Activated CD8-positive, alpha-beta T cell treated with anti-CD3 and anti-CD28 coated beads for 36 hours (primary cell): ENCODE measurements at places on chromosomes 7 and 10. TPM values are rescaled to one million over a fixed set of nuclear protein-coding genes. Genes with fewer than 3 reads are reported as not detected.
A peak's percentile ranks its signal among the peaks of the same experiment; 100 is the strongest.

DOCK4 gene
- 0.31 TPM for total RNA-seq

CALCR gene
- not detected for total RNA-seq

ZNF117 gene
- 5.8 TPM for total RNA-seq

CCDC126 gene
- total RNA-seq, result 6.5 TPM

CPEB3 gene
- 2.2 TPM for total RNA-seq

IRF5 gene
- total RNA-seq, result 7.7 TPM

PSMG3 gene
- total RNA-seq, result 41.5 TPM

DNA sequence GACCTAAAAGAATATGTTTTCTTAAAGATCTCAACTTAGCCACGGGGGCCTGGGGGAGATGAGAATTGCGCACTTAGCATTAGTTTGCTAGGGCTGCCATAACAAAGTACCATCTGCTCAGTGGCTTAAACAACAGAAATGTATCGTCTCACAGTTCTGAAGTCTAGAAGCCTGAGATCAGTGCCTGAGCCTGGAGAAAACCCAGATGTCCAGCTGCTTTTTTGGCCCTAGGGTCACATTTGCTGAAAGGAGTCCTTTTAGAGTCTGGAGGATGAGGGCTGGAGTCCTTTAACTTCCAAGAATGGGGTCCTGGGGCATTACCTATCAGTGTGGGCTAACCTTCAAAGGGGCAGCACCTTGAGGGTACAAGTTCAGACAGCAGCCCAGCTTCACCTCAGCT lies 48.2 kb downstream of the SMURF1 start:
- no peak overlapping the region for H3K27ac ChIP-seq
- H3K4me3 ChIP-seq, result no peak overlapping the region
- H3K4me1 ChIP-seq, result peaks cover 26% of the 10 kb centered on the region

- H3K27ac ChIP-seq, result no peak overlapping the region
- H3K4me1 ChIP-seq, result no peaks in the 10 kb centered on the region
- peaks cover 6% of the 10 kb centered on the region for H3K36me3 ChIP-seq
- H3K4me3 ChIP-seq, result no peak overlapping the region
Observed at GRCh38 chr7:107315716-107316220, 147.0 kb downstream of the HBP1 start.

DNA sequence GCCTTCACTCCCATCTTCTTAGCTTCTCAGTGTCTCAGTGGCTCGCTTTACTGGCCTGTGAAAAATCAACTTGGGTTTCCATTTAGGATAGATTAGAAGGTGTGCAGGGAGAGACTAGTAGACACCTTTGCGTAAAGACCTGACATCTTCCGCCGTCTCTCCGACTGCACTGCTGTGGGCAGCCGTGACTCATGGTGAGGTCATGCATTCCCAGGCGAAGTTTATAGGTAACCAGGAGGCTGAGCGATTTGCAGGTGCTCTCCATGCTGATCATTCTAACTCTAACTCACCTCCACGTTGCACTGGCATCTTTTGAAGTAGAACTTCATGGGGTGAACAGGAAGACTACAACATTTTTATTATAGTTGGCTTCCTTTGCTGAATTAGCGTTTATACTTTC lies 68.0 kb upstream of the ZNF438 start:
- no peak overlapping the region for H3K27ac ChIP-seq
- DNase-seq, result peak; percentile 33
- no peak overlapping the region for H3K4me3 ChIP-seq
- H3K36me3 ChIP-seq, result no peaks in the 10 kb centered on the region
- peaks cover 37% of the 10 kb centered on the region for H3K4me1 ChIP-seq
- peaks cover 2% of the 10 kb centered on the region for H3K27me3 ChIP-seq

DNA sequence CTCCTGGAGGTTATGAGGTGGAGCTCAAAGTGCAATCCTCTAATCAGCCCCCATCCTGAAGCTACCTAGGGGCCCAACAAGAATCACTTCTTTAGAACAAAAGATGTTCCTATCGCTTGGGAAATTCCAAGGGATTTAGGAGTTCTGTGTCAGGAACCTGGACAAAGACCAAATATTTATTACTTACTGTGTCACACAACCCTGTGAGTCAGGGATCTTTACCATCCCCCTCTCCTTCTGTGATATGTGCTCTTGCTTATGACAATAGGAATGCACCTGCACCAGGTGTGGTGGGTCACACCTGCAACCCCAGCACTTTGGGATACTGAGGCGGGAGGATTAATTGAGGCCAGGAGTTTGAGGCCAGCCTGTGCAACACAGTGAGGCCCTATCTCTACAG lies 485.8 kb downstream of the PLXDC2 start:
- no peak for DNase-seq
- no peaks in the 10 kb centered on the region for H3K27me3 ChIP-seq
- H3K36me3 ChIP-seq, result no peaks in the 10 kb centered on the region
- no peaks in the 10 kb centered on the region for H3K4me1 ChIP-seq
- H3K4me3 ChIP-seq, result no peak overlapping the region

GRCh38 chr10:6423413-6424170 lies 156.5 kb downstream of the PRKCQ start:
- H3K27ac ChIP-seq, result peak overlapping the region; percentile 77
- DNase-seq, result peak; percentile 42
- H3K4me1 ChIP-seq, result peaks cover 33% of the 10 kb centered on the region
- H3K36me3 ChIP-seq, result peaks cover 35% of the 10 kb centered on the region

GRCh38 chr10:61815496-61815895 lies 86.0 kb upstream of the ARID5B start:
- no peak overlapping the region for H3K4me3 ChIP-seq
- no peak overlapping the region for H3K27ac ChIP-seq
- peaks cover 3% of the 10 kb centered on the region for H3K27me3 ChIP-seq
- DNase-seq, result no peak
- H3K36me3 ChIP-seq, result no peaks in the 10 kb centered on the region

- H3K27me3 ChIP-seq, result peaks cover 12% of the 10 kb centered on the region
- H3K27ac ChIP-seq, result peak overlapping the region; percentile 96
- peaks cover 8% of the 10 kb centered on the region for H3K36me3 ChIP-seq
- peaks cover 48% of the 10 kb centered on the region for H3K4me1 ChIP-seq
Observed at GRCh38 chr10:110211465-110211843, 4.0 kb downstream of the MXI1 start.

GRCh38 chr10:86971232-86971991 lies 3.1 kb downstream of the ADIRF start:
- H3K4me1 ChIP-seq, result peaks cover 17% of the 10 kb centered on the region
- H3K4me3 ChIP-seq, result peak overlapping the region; percentile 67
- peak overlapping the region; percentile 68 for H3K27ac ChIP-seq
- peaks cover 2% of the 10 kb centered on the region for H3K27me3 ChIP-seq
- no peaks in the 10 kb centered on the region for H3K36me3 ChIP-seq

- H3K27me3 ChIP-seq, result no peaks in the 10 kb centered on the region
- H3K36me3 ChIP-seq, result no peaks in the 10 kb centered on the region
- no peak overlapping the region for H3K27ac ChIP-seq
- DNase-seq, result no peak
- no peak overlapping the region for H3K4me3 ChIP-seq
- H3K4me1 ChIP-seq, result no peaks in the 10 kb centered on the region
Observed at GRCh38 chr7:89776980-89777379, 377.3 kb upstream of the STEAP1 start.

DNA sequence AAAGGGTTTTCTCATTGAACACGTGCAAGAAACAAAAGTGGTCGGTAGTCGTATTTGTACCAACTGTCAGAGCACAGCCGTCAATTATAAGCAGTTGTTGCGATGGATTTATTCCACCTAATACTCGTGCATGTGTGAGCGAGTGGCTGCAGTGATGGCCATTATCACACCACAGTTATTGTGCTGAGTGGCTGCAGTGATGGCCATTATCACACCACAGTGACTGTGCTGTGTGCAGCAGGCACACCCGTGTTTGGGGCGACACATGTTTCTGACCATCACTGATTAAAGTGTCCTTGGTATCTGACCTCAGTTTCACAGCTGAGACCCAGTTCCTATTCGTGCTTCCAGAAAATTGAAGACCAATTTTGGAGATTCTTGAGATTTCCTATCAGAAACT lies 142.9 kb upstream of the PFKP start:
- DNase-seq, result no peak
- H3K27ac ChIP-seq, result no peak overlapping the region
- H3K4me1 ChIP-seq, result peaks cover 3% of the 10 kb centered on the region
- no peaks in the 10 kb centered on the region for H3K36me3 ChIP-seq
- H3K27me3 ChIP-seq, result peaks cover 24% of the 10 kb centered on the region

DNA sequence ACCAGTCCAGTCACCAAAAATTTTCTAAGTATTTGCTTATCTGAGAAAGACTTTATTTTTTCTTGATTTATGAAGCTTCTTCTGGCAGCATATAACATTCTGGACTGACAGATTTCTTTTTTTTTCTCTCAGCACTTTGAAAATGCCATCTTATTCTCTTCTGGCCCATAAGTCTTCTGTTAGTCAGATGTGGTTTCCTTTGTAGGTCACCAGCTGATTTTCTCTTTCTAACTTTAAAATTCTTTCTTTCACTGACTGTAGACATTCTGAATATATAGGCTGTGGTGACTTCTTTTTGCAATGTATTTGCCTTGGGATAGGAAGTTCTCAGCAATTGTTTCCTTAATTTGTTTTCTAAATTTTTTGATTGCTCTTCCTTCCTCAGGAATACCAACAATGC lies 172.5 kb downstream of the CCDC7 start:
- H3K4me1 ChIP-seq, result peaks cover 2% of the 10 kb centered on the region
- H3K36me3 ChIP-seq, result peaks cover 29% of the 10 kb centered on the region
- no peak overlapping the region for H3K4me3 ChIP-seq
- no peak for DNase-seq
- no peaks in the 10 kb centered on the region for H3K27me3 ChIP-seq

GRCh38 chr10:48491392-48492139 lies 113.3 kb downstream of the ARHGAP22 start:
- no peak for DNase-seq
- H3K27me3 ChIP-seq, result peaks cover 3% of the 10 kb centered on the region
- H3K27ac ChIP-seq, result no peak overlapping the region
- H3K36me3 ChIP-seq, result no peaks in the 10 kb centered on the region
- H3K4me1 ChIP-seq, result peaks cover 5% of the 10 kb centered on the region
- H3K4me3 ChIP-seq, result no peak overlapping the region

GRCh38 chr7:66500087-66500486 lies 128.6 kb upstream of the KCTD7 start:
- H3K36me3 ChIP-seq, result no peaks in the 10 kb centered on the region
- H3K27me3 ChIP-seq, result no peaks in the 10 kb centered on the region
- DNase-seq, result peak; percentile 37
- H3K27ac ChIP-seq, result no peak overlapping the region

DNA sequence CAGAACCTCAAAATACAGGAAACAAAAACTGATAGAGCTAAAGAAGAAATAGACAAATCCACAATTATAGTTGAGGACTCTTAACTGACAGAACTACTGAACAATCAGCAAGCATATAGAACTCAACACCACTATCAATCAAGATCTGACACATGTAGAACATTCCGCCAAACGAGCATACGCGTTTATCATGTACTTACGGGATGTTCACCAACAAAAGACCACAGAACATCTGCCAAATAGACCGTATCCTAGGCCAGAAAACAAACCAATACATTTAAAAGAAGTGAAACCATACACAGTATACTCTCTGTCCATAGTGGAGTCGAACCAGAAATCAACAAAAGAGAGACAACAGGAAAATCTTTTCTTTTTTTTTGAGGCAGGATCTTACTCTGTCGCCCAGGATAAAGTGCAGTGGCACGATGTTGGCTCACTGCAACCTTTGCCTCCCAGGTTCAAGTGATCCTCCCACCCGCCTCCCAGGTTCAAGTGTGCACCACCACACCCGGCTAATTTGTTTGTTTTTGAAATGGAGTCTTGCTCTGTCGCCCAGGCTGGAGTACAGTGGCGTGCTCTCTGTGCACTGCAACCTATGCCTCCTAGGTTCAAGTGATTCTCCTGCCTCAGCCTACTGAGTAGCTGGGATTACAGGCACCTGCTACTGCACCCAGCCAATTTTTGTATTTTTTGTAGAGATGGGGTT lies 5.1 kb downstream of the GNA12 start:
- DNase-seq, result no peak
- no peaks in the 10 kb centered on the region for H3K27me3 ChIP-seq
- H3K36me3 ChIP-seq, result peaks cover 27% of the 10 kb centered on the region
- peak overlapping the region; percentile 19 for H3K27ac ChIP-seq
- H3K4me3 ChIP-seq, result no peak overlapping the region
- peaks cover 32% of the 10 kb centered on the region for H3K4me1 ChIP-seq

DNA sequence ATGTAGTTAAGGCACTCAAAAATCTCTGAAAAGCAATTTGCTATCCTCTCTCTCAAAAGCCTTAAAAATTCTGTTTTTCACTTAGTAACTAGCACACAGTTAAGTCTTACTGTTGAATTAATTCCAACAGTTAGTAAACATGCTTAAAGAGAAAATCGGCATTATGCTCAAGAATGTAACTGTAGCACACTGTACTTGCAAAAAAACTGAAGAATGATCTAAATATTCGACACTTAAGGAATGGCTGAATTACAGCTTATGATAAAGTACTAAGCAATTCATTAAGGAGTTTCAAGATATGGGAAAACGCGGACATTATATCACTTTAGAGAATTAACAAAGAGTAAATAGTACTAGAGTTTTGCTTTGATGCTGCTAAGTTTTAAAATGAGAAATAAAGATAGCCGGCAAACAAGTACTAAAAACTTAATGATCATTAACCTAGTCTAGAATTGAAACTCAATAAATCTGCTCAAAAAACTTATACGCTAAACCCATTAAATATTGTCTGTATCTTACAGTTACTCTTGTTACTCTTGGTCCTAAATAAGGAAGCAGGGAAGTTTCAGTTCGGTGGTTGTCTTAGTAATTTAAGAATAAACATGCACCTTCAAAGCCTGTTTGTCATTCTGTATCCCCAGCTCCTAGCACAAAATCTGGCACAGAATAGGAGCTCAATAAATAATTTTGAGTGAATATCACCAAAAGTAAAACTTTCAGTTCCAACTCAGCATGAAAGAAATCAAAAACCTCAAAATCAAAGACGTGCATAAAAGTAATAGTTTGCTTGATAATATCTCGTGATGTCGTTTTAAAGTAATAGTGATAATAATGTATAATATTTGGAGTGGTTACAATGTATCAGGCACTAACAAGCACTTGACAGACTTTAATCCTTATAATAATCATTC lies 1.2 kb downstream of the TRDMT1 start:
- H3K27ac ChIP-seq, result peak overlapping the region; percentile 95
- peaks cover 37% of the 10 kb centered on the region for H3K4me1 ChIP-seq
- peak overlapping the region; percentile 94 for H3K4me3 ChIP-seq
- DNase-seq, result no peak
- no peaks in the 10 kb centered on the region for H3K36me3 ChIP-seq

DNA sequence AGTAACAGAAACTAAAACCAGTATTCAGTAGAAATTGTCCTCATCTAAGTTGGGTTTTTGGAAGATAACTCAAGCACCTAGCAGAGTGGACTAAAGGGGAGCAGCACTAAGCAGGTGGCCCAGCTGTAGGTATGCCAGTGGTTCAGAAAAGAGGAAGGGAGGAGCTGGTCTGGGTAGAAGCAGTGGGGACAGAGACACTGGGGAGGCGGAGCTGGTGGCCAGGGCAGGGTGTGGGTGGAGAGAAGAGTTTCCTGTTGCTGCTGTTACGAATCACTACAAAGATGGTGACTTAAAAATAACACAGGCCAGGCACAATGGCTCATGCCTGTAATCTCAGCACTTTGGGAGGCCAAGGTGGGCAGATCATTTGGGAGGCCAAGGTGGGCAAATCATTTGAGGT lies 136.2 kb downstream of the WDR11 start:
- H3K27me3 ChIP-seq, result peaks cover under 1% of the 10 kb centered on the region
- no peak for DNase-seq
- no peak overlapping the region for H3K4me3 ChIP-seq
- H3K27ac ChIP-seq, result no peak overlapping the region
- H3K36me3 ChIP-seq, result no peaks in the 10 kb centered on the region
- H3K4me1 ChIP-seq, result no peaks in the 10 kb centered on the region
